ENCODE measurements at places on chromosomes 2 and 18. TPM values are rescaled to one million over a fixed set of nuclear protein-coding genes. Genes with fewer than 3 reads are reported as not detected.

LYG1 gene
- total RNA-seq: not detected

IL36RN gene
- not detected for total RNA-seq

DNMT3A gene
- total RNA-seq: 17.7 TPM

MATN3 gene
- 0.29 TPM for total RNA-seq

CKAP2L gene
- total RNA-seq: 25.5 TPM

LINC00305 gene
- total RNA-seq: not detected

UGT1A4 gene
- not detected for total RNA-seq

PRKAG3 gene
- total RNA-seq: not detected

TM4SF20 gene
- not detected for total RNA-seq

FAHD2B gene
- total RNA-seq: 8.5 TPM

ACMSD gene
- total RNA-seq: not detected

POTEF gene
- 5.4 TPM for total RNA-seq

DNA sequence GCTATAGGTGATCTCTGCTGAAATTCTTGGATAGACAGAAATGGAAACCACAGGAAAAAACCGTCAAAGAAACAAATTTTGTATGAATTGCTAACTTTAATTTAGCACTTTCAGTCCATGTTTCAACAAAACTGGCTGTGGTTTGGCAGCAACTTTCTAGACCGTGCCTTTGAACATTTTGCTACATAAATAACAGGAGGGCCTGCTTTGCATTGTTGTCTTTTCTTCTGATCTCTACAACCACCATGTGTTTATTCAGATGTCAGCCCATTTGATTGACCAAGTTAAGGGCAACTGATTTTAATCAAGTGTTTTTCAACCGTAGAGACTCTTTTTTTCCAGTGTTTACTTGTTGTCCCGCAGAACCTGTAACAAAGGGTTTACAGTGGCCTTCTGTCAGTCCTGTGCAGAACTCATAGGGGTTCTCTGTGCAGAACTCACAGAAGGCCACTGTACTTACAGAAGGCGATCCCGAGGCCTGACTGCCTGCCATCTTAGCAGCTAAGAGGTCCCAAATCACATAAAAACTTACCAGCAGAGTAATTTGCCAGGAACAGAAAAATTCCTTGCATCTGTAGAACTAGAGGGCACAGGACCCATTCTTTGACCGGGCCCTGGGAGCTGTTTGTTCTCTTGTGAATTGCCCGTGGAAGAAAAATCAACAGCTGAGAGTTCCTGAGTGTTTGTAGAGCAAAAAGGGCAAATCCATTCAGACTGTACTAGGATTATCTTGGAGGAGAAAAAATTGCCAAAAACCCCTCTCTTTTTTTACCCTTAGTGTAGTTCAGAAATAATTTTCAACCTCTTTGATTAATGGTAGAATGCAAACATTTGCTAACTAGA lies 120.6 kb downstream of the PRKRA start:
- DNase-seq: no peak

DNA sequence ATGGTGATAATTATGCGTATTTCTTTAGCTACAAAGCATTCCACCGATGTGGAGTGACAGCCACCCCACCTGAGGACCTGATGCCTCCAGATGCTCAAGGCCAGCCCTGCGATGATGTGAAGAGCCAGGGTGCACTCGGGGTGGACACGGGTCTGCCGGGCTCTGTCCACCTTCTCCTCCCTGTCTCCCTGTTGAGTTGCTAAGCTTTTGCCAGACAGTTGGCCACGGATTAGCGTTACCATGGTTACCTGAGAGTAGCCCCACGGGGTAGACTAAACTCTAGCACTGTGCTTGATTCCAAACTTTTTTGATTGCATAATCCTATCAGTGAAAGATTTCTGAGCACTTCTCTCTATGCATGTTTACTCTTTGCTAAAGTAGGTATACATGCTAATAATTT lies 86.2 kb downstream of the SMIM21 start:
- no peak for DNase-seq

- no peak for DNase-seq
These were observed 29.7 kb downstream of the AGPS start for GRCh38 chr2:177422271-177422670.

DNA sequence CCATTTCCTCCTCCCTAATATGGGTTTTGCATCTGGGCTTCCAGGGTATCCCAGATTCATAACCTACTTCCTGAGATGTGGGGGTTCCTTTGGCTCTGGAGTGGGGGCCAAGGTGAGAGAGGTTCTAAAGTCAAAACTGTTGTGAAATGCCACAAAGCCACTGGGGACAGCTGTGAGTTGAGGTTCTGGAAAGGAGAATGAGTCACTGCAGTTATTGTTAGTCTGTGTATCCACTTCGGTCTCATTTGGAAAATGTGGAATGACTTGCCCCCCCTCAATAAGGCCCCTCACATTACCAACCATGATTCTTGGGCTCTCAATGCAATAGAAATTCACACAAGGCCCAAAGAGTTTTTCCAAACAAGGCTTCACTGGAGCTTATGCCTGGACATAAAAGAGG lies 51.1 kb upstream of the LGALSL start:
- DNase-seq: peak; percentile 23

GRCh38 chr2:200705305-200706041 lies 106.2 kb upstream of the BZW1 start:
- DNase-seq: peak; percentile 9

DNA sequence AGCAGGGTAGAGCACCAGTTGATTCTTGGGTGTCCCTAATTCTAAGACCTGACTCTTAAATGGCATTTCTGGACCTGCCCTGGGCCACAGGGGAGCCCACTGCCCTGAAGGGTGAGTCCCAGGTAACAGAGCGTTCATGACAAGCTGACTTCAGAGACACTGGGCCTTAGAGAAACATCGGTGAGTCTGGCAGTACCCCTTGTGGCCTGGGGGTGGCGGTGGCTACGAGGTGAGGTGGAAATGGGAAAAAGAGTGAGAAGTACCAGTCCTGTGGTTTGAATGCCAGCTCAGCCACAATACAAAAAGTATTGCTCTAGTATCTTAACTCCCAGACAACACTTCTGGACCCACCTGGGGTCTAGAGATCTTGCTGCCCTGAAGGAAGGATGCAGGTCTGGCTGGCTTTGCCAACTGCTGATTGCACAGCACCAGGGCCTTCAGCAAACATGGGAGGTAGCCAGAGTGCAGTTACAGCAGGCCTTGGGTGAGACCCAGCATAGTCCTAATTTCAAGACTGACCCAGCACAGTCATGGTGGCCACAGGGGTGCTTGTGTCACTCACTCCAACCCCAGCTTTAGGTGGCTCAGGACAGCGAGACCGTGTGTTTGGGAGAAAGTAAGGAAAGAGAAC lies 44.5 kb downstream of the USP34 start:
- peak; percentile 51 for DNase-seq

- no peak for DNase-seq
These were observed 9.4 kb downstream of the HNRNPA3 start for GRCh38 chr2:177221970-177222369.

GRCh38 chr18:48279312-48279711 lies 129.9 kb downstream of the ZBTB7C start:
- no peak for DNase-seq

- DNase-seq: no peak
These were observed 1.7 kb downstream of the TUBB6 start for GRCh38 chr18:12309683-12310198.

- DNase-seq: peak; percentile 97
These were observed 150.7 kb upstream of the DLX2 start for GRCh38 chr2:172253190-172254052.

GRCh38 chr2:128817171-128817570 lies 498.5 kb upstream of the HS6ST1 start:
- DNase-seq: no peak

- DNase-seq: no peak
These were observed 1304.4 kb upstream of the ACVR2A start for GRCh38 chr2:146540271-146540932.

- DNase-seq: no peak
These were observed 128.6 kb downstream of the MSH2 start for GRCh38 chr2:47531378-47532042.

DNA sequence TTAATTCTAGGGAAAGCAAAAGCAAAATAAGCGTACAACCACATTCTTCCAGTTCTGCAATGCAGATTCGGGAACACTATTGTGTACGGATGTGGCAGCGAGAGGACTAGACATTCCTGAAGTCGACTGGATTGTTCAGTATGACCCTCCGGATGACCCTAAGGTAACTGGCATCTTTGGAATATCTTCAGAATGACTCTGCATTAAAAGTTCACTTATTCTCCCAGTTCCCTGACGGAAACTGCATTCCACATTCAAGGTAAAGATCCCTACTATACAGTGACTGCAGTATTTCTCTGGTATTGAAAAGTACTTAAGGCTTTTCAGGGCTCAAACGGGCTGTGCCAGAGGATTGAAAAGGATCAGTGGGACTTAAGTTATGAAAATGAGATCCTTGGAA lies 10.9 kb downstream of the DDX18 start:
- no peak for DNase-seq

DNA sequence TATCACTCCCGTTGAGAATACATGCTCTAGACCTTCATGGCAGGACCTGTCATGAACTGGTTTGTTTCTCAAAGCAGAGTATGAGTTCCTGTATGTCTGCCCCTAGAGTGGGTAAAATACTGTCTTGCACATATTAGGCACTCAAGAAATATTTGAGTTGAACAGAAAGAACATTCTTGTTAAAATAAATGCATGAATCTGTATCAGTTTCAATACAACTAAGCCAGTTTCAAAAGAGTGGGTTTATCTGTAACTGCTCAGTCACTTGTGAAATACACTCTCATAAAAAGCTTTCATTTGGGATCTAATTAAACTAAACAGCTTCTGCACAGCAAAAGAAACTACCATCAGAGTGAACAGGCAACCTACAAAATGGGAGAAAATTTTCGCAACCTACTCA lies 69.2 kb downstream of the RFTN2 start:
- DNase-seq: no peak

GRCh38 chr2:41496908-41497307 lies 550.9 kb upstream of the PKDCC start:
- DNase-seq: no peak

DNA sequence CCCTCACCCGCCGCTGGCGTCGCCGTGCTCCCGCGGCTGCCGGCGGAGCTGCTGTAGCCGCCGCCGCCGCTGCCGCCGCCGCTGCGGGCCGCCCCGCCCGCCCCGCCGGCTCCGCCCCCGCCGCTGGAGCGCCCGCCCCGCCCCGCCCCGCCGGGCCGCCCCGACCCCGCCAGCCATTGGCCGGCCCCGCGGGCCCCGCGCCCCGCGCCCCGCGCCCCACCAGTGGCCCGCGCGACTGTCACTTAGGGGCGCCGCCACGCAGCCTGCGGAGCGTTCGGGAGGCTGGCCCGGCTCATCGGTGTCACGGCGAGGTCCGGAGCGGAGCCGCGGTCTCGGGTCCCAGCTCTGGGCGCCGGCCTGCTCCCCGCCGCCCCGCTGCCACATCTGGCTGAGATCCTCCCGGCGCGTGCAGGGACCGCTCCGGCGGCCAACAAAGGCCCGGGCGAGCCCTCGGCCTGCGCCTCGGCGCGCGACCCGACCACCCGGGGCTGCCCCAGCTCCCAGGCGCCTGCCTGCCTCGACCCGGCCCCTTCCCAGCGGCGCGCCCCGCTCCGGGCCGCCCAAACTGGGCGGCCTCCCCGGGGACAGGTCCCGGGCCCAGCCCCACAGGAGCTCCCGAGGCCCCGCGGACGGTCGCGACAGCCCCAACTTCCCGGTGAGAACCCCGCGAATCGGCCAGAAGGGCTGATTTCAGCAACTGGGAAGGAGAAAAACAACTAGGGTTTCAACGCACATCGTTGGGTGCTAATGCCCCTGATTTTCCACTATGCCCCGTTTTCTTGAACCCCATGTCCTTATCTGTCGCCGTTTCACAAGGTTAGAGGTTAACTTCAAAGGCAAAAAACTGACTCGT lies at the start of gene MGAT4A:
Gene MGAT4A (minus strand): TSS at position 92 of the 853 bp plus-strand sequence. CDS start 4,800 bp downstream, outside the sequence.
- peak; percentile 71 for DNase-seq

- no peak for DNase-seq
These were observed 933.7 kb upstream of the LRATD1 start for GRCh38 chr2:13698847-13699246.

- no peak for DNase-seq
These were observed 753.0 kb downstream of the CNTNAP5 start for GRCh38 chr2:124778076-124778475.

- no peak for DNase-seq
These were observed 30.2 kb upstream of the IL1R2 start for GRCh38 chr2:101961338-101962191.

DNA sequence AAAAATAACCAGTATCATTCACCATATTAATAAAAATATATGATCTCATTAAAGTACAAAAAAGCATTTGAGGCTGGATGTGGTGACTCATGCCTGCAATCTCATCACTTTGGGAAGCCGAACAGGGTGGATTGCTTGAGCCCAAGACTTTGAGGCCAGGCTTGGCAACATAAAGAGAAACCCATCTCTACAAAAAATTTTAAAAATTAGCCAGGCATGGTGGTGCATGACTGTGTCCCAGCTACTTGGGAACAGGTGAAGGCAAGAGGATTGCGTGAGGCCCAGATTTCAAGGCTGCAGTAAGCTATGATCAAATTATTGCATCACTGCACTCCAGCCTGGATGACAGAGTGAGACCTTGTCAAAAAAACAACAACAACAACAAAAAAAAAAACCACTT lies 75.9 kb downstream of the RAD51AP2 start:
- no peak for DNase-seq
